Stimulated activated CD4-positive, alpha-beta T cell treated with anti-CD3 and anti-CD28 coated beads, Interleukin-15, amount 100 ng/mL, for 1 hour (primary cell): ENCODE measurements at places on chromosomes 11 and 22.

DNA sequence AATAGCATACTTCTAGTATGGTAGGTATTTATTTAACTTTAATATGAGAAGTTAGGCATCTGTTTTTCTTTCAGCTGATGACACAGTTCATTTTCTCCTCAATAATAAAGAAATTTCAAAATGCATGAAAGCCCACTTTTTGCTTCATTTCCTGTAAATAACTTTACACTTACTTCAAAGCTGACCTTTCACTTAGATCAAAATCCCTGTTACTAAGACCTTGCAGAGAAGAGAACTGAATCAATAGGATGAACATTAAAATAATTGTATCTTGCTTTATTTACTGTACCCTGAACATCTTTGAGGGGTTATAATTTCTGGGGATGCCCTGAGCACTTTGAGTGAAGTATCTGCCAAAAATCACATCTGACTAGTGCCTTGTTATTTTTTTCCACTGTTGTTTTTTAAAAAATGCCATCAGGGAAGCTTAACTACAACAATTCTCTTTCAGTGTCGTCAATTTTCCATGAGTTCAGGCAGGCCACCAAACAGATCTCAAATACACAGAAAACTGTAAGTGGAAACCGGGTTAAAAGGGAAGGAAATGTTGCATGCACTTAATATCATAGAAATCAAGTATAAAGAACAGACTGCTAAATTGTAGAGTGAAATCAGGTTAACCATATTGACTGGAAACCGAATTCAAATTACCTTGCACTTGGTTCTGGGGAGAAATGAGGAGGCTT, 206.2 kb downstream of the MAML2 start:
- no peak for DNase-seq

GRCh38 chr11:108115500-108116140, 5.7 kb upstream of the ACAT1 start:
- no peak for DNase-seq

DNA sequence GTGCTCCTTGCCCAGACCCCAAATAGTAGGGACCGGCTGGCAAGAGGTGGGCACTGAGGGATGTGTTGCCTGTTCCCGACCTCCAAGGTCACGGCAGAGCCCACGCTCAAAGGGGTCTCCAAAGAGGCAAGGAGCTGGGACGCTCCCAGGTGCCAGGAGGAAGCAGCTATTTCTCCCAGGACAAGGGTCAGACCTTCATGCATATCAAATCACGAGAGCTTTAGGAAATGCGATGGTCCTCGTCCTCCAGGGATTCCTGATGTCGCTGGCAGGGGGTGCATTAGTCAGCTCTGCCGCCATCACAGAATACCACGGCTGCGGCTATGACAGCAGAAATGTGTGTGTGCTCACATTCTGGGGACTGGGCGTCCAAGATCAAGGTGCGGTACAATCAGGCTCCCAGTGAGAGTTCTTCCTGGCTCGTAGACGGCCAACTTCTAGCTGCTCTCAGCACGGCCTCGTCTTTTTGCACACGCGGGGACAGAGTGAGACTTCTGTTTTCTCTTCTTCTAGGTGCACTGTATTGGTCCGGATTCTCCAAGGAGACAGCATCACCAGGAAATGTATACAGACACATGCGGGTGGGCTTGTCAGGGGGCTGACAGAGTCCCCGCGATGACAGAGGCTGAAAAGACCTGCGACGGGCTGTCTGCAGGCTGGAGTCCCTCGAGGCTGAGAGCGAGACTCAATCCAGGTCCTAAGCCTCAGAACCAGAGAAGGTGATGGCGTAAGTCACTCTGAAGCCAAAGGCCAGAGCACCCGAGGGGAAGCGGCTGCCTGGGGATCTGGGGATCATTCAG, 81.6 kb downstream of the SHANK2 start:
- DNase-seq = no peak

- no peak for DNase-seq
Observed at GRCh38 chr22:23833017-23833751, 5.6 kb downstream of the DERL3 start.

DNA sequence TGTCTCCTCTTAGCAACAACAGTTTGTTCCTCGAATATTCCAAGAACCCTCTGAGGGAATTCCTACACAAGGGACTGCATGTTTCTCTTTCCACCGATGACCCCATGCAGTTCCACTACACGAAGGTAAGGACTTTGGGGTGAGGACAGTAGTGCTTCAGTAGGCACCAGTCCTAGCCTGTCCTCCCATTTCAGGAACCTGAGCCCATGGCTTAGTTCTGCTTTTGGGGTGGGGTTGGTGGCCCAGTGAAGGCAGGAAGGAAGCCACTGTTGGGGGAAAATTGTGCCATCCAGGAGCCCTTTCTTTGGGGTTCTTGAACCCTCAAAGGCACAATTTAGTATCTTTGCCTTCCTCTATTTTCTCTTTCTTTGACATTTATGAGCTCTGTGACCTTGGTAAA, 38.2 kb downstream of the RNF141 start:
- no peak for DNase-seq

GRCh38 chr11:112504056-112504455, 243.4 kb upstream of the PLET1 start:
- no peak for DNase-seq

DNA sequence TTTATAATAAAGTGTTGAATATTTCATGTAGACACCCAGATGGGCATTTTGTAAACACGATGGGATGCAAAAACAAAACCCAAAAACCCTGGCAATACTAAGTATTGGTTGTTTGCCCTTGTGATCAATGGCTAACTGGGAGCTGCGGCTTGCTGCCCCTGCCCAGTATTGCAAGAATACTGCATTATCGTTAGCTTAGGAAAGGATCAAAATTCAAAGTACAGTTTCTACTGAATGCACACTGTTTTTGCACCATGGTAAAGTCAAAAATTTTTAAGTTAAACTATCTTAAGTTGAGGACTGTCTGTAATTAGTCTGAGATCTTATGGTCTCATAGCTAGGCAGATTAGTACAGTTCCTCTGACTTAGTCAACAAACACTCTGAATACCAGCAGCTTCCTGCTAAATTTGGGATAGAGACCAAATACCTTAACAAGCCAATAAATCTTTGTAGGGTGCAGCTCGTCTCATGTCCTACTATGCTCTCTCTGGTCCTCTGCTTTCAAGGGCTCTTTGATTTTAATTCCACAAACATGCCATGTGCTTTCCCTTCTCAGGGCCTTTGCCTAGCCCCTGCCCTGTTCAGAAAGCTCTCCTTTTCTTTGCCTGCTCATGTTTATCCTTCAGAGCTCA, 4.0 kb downstream of the CCDC90B start:
- no peak for DNase-seq

DNA sequence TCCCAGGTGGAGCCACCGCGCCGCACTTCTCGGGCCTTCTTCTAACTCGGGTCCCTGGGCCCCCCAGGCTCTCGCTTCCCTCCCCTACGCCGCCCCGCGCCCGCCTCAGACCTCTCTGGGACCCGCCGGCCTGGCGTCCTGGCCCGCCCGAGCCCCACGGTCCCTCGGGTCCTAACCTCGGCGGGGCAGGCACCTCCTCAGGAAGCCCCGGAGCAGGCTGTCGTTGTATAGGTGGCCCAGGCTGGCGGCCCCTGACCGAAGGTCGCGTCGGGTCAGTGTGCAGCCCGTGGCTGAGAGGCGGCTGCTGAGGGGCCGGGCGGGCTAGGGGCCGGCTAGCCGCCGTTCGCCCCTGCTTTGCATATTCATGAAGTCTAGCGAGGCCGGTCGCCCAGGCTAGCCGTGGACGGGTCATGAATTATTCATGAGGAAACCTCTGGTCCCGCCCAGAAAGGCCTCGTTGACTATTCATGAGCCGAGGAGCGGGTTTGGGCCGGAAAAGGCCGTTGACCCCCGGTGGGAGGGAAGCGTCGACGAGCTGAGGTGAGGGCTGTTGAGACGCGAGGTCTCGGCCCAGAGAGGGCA, at the start of gene HORMAD2:
Gene HORMAD2 (plus strand): TSS at position 513 of the 582 bp plus-strand sequence. CDS start 13,489 bp downstream, outside the sequence.
- DNase-seq = no peak

- DNase-seq = no peak
Observed at GRCh38 chr22:49521787-49522224, 305.9 kb downstream of the BRD1 start.

DNA sequence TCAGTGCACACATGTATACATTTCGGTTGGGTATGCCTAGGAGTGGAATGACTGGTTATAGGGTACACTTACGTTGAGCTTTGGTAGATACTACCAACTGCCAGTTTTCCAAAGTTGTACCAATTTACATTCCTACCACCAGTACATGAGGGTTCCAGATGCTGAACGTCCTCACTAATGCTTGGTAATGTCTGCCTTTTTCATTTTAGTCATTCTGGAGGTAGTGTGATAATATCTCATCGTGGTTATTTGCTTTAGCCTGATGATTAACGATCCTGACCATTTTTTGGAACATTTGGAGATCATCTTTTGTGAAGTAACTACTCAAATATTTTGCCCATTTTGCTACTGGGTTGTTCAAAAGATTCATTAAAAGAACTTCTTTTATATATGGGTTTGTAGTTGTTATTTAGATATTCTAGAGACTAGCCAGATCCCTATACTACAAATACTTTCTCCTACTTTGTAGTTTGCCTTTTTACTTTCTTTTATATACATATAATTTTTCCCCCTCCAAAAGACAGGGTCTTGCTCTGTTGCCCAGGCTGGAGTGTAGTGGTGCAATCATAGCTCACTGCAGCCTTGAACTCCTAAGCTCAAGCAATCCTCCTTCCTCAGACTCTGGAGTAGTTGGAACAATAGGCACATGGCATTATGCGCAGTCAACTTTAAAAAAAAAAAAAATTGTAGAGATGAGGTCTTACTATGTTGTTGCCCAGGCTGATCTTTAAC, 62.1 kb downstream of the RBFOX2 start:
- DNase-seq = no peak

- DNase-seq = no peak
Observed at GRCh38 chr11:79956061-79956460, 515.2 kb upstream of the TENM4 start.

- no peak for DNase-seq
Observed at GRCh38 chr11:111193924-111194490, 51.5 kb upstream of the POU2AF2 start.

GRCh38 chr22:25976356-25976755, 192.9 kb upstream of the SEZ6L start:
- no peak for DNase-seq

DNA sequence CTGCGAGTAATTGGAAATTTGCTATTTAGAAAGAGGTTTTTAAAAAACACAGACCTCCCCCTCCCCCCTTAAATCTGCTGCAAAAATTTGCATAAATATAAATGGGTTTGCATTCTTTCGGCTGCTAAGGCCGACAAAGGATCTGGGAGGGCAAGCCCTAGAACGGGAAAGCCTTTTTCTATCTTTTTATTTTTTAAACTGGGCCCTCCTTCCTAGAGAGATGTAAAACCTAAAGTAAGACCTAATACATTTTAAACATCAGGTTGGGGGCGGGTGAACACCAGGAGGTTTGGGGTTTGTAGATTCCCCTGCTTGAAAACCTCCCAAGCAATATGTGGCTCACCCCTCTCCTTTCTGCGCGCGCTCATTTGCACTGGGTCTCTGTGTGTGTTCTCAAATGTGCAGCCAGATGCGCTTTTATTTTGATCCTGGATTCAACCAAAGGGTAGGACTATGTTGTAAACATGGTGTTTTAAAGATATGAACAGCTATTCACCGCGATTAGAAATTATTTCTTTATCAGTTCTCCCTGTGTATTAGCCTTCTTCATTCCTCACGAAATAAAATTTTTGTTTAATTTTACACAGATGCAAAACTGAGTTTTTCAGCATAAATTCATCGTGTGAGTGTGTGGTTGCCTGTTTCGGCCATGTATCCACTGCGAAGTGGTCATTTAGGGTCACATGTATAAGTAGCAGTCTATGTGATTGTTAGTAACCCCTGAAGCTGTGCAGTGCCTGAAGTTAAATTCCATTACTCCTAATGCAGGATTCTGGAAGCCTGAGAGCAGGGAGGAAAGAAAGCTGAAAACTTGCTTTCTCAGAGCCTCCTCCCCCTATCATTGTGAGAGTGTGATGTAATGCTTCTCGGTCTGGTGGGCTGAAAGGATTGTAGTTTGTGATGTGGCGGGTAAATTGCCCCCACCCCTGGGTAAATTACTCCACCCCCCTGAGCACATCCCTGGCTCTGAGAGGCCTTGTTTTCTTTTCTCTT, 988 bp downstream of the TNRC6B start:
- DNase-seq = no peak

GRCh38 chr11:117037279-117037974, 60.8 kb downstream of the SIK3 start:
- DNase-seq = no peak

DNA sequence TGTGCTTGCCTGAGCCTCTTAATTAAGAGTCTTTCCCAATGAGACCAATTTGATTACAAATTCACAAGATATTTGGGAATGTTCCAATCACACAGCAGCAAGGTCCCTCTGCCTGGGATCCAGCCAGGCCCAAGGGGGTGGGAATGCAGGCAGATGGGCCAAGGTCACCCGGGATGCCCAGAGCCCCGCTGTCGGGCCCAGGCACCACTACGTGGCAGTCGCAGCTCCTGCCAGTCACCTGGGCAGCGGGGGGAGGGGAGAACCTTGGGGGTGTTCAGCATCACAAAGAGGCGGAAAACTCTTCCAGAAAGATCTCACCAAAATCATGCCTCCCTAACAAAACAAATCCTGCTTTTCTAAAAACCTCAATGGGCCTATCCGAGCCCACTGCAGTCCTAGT, 30.9 kb downstream of the PPM1F start:
- no peak for DNase-seq

DNA sequence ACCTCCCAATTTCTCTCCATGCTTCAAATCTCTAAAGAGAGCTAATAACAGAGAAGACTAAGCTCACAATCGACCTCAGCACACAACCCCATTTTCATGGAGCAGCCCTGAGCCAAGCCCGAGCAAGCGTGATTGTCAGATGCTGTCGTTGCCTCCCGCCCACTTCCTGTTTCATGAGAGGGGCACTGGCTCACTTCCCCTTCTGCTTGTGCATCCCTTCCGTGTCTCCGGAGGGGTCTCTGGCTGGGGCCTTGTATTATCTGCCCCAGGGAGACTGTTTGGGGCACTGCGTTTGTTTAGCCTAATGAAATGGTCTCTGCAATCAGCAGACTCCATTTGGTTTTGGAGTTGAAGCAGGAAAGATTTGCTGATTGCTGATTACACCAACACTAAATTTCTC, 181.3 kb upstream of the SEZ6L start:
- no peak for DNase-seq

DNA sequence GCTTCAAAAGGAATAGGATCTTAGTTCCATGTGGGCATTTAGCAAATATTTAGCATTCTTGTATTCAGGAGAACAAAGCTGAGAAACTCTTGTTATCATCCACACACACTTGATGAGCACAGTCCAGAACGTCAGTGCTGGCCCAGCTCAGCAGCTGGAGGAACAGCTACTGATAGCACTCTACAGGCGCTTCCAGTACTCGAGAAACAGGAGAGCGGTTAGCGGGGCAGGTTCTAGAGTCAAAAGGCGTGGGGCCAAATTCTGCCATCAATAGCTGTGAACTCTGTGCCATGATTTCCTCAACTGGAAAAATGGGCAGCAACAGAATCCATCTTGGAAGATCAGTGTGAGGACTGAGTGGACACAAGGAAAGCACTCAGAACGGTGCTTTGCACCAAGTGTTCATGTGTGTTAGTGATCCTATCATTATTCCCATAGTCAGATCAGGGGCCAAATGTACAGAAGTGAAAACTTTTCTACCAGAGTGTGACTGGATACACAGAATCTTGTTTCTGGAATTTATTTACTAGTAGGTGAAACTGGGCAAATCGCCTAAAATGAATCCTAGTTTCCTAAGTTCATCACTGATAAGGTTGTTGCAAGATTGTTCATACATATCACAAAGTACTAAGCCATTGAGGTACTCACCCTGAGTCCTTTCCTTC, 3.2 kb downstream of the JOSD1 start:
- no peak for DNase-seq
